ENCODE measurements at places on chromosomes 11 and 22. TPM values are rescaled to one million over a fixed set of nuclear protein-coding genes. Genes with fewer than 3 reads are reported as not detected.

The OR52H1 gene
- total RNA-seq, result 0.51 TPM

The MEI1 gene
- 0.33 TPM for total RNA-seq

The EXPH5 gene
- 11.2 TPM for total RNA-seq

The NTM gene
- total RNA-seq, result 9.2 TPM
